ENCODE measurements at places on chromosomes 4 and X. TPM values are rescaled to one million over a fixed set of nuclear protein-coding genes. Genes with fewer than 3 reads are reported as not detected.

The SGMS2 gene
- 40.0 TPM for polyA plus RNA-seq

GRCh38 chr4:95798003-95798402 lies 41.9 kb upstream of the PDHA2 start:
- DNase-seq = no peak

- DNase-seq = no peak
Observed at GRCh38 chr4:22410645-22411247, 105.1 kb downstream of the ADGRA3 start.

DNA sequence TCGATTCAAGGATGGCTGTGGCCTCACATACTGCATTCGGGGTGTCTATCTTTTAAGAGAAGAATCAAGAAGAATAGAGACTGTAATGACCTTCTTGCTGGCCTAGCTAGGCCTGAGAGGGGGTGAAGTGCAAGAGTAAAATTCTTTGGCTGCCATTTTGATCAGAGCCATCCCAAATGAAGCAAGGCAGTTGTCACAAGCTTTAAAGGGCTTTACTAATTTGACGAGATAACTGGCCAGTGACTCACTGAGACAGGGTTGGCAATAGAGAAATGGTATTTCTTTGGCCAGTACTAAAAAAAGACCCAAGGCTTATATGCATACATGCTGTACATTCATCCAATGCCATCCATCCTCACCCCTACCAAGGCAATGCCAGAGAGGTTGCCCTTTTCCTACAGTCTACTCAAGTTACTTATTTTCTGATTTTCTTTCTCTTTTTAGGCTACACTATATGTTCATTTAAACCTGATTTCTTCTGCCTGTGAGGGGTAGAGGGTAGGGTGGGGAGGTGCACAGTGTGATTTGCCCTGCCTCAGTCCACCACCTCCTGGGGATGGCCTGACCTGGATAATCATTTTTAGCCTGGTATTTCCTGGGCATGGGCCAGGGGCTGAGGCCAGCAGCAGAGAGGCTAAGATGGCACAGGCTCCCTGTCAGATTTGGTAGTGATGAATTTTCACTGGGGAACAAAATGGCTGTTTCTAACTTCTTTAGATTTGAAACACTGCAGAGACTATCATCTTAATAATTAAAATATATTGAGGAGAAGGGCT lies 32.2 kb downstream of the ATG4A start:
- no peak for DNase-seq

DNA sequence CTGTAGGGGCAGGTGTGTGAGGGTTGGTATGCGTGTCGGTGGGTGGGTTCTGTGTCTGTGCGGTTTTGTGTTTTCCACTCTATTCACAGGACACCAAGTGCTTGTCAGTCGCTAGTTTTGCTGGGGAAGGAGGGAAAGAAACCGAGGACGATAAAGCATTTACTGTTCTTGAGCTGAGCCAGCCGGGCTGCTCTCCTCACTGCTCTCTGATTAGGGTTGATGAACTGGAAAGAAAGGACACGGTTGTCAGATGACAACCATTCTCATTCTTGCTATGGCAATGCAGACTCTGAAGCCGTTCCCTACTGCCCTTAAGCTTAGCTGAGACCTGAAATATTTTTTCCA lies 832 bp downstream of the EGFL6 start:
- no peak for DNase-seq

The EDNRA gene
- polyA plus RNA-seq = 7.6 TPM

The RHOXF2B gene
- polyA plus RNA-seq = not detected

The H2BW2 gene
- not detected for polyA plus RNA-seq

- DNase-seq = no peak
Observed at GRCh38 chrX:103629318-103630170, 769 bp downstream of the TCEAL1 start.

- no peak for DNase-seq
Observed at GRCh38 chr4:33427676-33428075, 2707.5 kb downstream of the PCDH7 start.

GRCh38 chrX:123731987-123732669 lies 724 bp downstream of the THOC2 start:
- DNase-seq = no peak

- DNase-seq = no peak
Observed at GRCh38 chr4:29717287-29718057, 1002.7 kb upstream of the PCDH7 start.

DNA sequence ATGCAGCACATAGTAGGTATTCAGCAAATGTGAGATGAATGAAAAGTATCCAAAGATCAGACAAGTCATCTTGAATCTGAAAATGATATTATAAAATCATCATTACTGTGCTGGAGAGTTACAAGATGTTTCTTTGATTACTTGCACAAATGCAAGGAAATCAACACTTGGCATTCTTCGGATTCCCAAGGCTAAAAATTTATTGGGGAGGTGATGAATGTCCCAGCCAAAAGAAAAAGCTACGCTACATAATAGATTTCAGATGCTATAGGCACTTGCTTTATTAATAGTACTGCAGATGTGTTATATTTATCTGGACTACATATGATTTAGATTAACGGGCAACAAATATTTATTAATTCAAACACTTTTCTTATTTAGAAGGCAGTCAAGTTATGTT lies 286.7 kb upstream of the TENM3 start:
- DNase-seq = no peak

- DNase-seq = no peak
Observed at GRCh38 chr4:6961496-6962210, 52.0 kb downstream of the TBC1D14 start.

- DNase-seq = no peak
Observed at GRCh38 chr4:153223427-153223801, 19.2 kb downstream of the TRIM2 start.

DNA sequence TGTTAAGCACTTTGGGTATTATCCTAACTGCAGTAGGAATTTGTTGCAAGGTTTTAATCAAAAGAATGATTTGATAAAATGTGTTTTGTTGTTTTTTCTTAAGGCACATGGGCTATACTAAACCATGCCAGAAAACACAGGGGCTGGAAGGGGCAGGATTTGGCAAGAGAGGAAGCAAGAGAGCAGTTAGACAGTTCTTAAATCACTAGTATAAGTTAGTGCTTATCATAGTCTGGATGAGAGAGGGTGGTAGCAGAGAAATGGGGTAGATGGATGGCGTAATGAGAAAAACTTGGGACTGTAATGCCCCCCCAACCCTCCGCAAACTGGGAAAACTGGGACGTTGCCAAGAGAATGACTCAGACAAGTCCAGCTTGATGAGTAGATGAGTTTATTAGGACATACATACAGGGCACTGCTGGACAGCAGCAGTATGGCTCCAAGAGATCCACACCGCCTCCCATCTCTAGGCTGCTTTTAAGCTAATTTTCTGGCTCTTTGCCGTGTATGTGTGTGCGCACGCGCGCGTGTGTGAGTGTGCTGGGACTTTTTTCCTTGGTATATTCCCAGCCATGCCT lies 151.5 kb downstream of the PDLIM5 start:
- no peak for DNase-seq

- no peak for DNase-seq
Observed at GRCh38 chr4:53587135-53587534, 4.2 kb downstream of the LNX1 start.

GRCh38 chr4:5798462-5798861 lies 87.5 kb downstream of the EVC start:
- no peak for DNase-seq

The SSX2 gene
- not detected for polyA plus RNA-seq

- no peak for DNase-seq
Observed at GRCh38 chrX:19085666-19086065, 36.6 kb downstream of the ADGRG2 start.

The MSANTD1 gene
- polyA plus RNA-seq = 0.06 TPM

- DNase-seq = no peak
Observed at GRCh38 chr4:95867919-95868318, 28.0 kb downstream of the PDHA2 start.

The MTTP gene
- not detected for polyA plus RNA-seq

The CFAP299 gene
- 0.23 TPM for polyA plus RNA-seq

The LEF1 gene
- polyA plus RNA-seq = 2.7 TPM

The AREG gene
- 0.07 TPM for polyA plus RNA-seq

The RBMXL3 gene
- not detected for polyA plus RNA-seq

DNA sequence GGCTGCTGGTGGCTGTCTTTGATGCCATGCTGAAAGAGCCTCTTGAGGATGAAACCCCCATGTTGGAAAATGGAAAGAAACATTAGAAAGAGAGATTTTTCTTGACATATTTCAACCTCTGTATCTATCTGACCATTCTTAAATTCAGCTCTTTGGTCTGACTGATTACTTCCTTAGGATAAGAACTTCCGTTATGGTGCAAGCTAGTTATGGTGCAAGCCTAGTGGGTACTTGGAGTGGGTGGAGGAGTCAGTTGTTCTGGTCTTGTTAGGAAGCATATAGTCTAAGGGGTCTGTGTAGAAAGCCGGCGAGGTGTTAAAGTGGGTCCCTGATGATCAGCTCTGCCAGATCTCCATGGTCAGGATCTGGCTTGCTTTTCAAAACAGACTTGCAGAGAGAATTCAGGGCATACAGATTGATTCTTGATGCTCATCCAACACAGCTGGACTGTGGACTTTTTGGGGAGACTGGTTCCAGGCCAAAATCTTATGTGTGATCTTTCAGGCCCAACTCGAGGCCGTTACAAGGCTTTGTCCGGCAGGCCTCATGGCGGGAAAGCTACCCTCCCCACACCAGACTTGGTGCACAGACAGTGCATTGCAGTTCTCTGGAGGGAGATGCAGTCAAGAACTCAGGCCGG lies 82.8 kb upstream of the BOD1L1 start:
- DNase-seq = no peak

GRCh38 chr4:154329268-154329868 lies 162.2 kb downstream of the DCHS2 start:
- DNase-seq = no peak

The EGFL6 gene
- polyA plus RNA-seq = not detected

GRCh38 chr4:78779280-78779679 lies 3.1 kb downstream of the BMP2K start:
- DNase-seq = no peak

DNA sequence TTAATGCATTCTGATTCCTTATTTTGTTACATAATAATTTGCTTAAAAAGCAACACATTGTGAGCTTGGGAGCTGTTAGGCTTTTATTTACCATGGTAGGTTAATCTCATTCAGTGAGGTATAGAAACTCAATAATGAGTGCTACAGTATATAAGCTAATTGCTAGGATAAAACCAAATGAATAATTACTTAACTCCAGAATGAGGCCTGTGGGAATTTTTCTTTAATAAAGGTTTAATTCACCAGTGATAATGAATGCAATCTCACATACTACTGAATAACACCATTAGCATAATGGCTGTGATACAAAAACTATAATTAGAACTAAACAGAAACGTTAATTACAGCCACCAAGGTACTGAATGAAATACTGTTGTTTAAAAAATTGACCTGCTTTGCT lies 326.3 kb downstream of the IQCM start:
- no peak for DNase-seq

GRCh38 chrX:154430479-154430878 lies 2.0 kb downstream of the ATP6AP1 start:
- DNase-seq = no peak

DNA sequence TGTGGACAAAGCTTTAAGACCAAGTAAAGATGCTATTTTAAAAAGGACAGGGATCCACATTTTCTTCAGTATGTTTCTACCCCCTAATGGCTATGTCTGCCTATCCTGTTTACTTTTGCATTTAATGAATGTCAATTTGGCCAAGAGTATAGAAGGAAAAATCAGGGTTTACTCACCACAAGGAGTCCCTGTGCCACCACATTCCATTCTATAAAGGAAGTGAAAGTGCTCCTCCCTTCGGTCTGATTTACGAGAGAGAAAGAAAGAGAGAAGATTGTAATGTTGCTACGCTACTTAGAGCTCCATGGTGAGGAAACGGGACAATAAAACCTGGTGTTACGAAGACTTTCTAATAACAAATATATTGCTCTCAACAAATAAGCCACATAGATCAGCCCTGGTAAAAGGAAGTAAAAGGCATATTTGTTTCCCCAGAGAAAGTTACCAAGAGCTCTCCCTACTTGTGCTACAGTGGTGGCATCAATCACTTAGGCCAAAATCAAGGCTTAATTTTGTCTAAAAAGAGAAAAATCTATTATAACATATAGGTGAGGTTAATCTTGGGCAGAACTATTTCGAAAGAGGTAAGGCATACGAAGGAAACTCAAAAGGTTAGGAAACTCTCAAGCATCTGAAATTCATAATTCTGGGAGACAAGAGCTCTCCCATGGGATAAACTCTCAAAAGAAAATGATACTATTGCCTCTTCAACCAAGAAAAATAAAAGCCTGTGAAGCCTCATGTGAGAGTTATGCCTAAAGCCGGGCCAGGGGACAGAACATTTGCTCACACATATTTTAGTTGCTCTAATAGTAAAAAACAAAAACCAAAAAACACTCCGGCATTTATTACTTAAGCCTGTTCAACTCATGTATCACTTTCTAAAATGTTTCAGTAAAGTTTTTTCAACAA lies 29.5 kb downstream of the TAPT1 start:
- no peak for DNase-seq

GRCh38 chrX:155435744-155436112 lies 22.7 kb downstream of the F8A3 start:
- DNase-seq = no peak

DNA sequence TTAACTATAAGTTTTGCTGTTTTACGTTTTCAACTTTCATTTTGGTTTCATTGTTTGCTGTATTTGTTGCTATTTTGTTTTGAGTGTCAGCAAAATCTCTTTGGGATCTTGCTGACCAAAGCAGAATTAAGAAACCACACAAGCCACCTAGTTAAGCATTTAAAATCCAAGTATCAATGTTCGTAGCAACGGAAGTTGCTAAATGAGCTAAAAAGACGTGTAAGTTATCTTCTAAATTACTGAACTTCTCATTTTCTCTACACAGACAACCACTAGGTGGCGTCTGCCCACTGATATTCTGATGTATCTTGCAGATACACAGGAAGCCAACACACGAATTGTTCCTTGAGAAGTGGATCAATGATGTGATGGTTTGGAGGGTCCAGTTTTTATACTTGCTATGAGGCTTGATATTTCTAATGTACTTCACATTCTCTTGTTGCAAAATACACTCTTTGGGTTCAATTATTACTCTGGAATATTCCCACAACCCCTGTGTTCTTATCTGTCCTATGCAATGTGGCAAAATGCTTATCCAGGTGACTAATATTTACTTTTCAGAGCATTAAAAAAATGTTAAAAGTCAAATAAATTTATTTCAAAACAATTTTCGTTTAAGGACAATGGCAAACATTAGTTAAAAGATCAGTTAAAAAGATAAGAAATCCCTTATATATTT lies 250.5 kb downstream of the TECRL start:
- no peak for DNase-seq

The SAGE1 gene
- not detected for polyA plus RNA-seq

All from BJ (cell line).